Mesothelial cell of epicardium (in vitro differentiated cells): ENCODE measurements at places on chromosomes 3 and 15.

DNA sequence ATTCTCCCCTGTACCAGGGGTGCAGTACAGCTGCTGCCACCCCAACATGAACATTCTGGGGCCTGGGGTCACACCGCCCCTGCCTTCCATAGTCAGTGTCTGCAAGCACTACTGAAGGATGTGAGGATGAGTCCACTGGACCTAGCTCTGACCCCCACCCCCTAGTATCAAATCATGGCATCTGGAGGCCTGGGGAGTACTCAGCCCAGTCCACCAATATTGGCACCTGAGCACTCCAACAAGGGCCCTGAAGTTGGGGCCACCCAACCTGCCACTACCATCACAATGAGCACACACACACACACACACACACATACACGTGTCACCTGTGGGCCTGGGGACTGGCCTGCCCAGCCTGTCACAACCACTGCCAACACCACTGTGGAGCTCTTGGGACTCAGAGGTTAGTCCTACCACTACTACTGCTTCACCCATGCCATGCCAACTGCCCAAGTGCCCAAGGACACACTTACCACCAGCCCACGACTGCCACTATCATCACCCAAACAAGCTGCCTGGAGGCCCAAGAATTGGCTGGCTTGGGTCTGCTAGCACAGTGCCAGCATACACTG is 253.9 kb downstream of the MCTP2 start:
- DNase-seq: no peak

- no peak for DNase-seq
Observed at GRCh38 chr3:190831225-190831624, 31.3 kb downstream of the GMNC start.

- DNase-seq: no peak
Observed at GRCh38 chr15:49024840-49025239, 21.4 kb downstream of the SECISBP2L start.

- no peak for DNase-seq
Observed at GRCh38 chr3:29466442-29466841, 185.6 kb downstream of the RBMS3 start.

DNA sequence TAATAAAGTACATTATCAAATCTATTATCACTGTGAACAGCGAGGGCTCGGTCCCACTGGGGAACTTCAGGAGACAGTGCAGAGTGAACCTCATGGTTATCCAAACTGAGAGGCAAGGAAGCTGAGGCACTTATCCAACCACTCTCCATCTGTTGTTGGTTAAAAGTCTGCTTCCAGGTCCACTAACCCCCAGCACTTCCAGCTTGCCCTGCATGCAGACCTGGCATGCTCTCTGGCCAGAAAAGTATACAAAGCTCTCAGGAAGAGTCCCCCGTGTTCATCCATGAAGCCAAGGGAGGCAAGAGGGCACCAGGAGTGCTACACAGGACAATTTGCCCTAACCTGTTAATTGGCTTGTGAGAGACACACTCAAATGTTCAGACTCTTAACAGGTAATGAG is 36.0 kb downstream of the FBN1 start:
- no peak for DNase-seq

DNA sequence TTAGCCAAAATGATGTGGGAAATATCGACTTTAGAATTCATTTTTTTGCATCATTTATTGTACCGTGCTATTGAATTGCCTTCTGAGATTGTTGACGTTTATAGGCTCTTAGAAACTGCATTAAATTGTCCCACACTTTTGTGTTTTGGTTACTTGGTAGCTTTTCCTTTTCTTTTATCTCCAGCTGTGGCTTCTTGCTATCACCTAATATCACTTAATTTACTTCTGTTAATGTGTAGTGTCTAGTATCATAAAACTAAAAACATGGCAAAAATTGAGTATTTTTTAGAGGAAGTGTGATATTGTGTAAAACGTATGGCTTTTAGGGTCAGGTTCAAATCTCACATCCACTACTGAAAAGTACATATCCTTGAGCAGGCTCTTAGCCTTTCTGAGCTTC is 11.2 kb downstream of the TMOD3 start:
- DNase-seq: no peak

DNA sequence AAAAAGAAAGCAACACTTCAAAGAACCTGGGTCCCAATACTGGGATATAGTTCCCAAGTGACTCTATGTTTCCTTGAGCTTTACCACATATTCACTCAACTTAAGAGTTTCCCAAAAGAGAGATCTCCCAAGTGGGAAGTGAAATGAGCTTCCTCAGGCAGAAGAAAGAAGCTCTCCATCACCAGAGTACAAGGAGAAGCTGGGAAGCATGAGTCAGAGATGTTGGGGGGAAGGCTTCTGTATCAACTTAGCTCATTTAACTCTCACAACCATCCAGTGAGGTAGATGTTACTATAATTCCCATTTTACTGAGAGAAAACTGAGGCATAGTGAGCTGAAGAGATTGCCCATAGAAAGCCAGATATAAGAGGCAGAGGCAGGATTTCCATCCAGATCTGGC is 47.0 kb upstream of the TRIM42 start:
- DNase-seq: no peak

- no peak for DNase-seq
Observed at GRCh38 chr3:183895296-183895695, 10.6 kb upstream of the PARL start.

DNA sequence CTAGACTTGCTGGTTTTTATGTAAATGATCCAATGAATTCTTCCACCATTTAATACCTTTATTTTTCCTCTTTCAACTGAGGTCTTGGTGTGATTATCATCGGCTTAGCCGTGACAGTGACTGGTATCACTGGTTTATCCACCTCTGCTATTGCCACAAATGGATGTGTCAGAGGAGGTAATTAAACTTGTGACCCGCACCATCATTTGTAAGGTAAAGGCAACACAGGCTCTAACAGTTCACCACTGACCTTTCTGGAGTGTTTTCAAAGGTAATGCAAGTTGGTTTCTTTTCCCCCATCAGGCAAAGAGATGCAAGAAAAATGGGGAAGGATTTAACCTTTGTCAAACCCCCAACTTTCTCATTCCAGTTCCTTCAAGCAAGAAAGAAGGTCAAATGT is 19.7 kb downstream of the SLC12A1 start:
- DNase-seq: no peak

GRCh38 chr3:51937611-51938450 is 3.9 kb downstream of the RRP9 start:
- no peak for DNase-seq
